ENCODE measurements at places on chromosomes 3 and 15. TPM values are rescaled to one million over a fixed set of nuclear protein-coding genes. Genes with fewer than 3 reads are reported as not detected.
A peak's percentile ranks its signal among the peaks of the same experiment; 100 is the strongest.

- H3K27ac ChIP-seq, result no peak overlapping the region
- no peaks in the 10 kb centered on the region for H3K27me3 ChIP-seq
- H3K4me1 ChIP-seq, result no peaks in the 10 kb centered on the region
- DNase-seq, result no peak
Measured at GRCh38 chr3:133209871-133210550, 171.8 kb downstream of the TMEM108 start.

DNA sequence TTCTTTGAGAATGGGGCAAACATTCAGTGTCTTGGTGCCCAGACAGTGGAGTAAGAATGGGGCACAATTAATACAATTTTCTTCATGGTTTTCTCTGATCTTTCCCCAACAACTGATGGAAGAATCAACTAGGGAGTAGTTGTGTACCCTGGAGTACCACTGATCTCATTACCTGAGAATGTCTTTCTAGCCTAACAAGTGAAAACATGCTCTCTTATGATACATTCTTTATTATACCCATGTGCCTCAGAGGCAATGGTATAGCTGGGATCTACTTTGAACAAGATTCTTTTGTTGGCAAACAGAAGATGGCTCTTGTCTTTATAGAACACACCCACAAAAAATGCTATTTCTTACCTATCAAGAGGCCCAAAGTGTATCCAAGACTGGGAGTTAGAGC, 250.6 kb upstream of the CMC1 start:
- H3K4me1 ChIP-seq, result no peaks in the 10 kb centered on the region
- DNase-seq, result no peak
- H3K27ac ChIP-seq, result no peak overlapping the region
- no peaks in the 10 kb centered on the region for H3K27me3 ChIP-seq

DNA sequence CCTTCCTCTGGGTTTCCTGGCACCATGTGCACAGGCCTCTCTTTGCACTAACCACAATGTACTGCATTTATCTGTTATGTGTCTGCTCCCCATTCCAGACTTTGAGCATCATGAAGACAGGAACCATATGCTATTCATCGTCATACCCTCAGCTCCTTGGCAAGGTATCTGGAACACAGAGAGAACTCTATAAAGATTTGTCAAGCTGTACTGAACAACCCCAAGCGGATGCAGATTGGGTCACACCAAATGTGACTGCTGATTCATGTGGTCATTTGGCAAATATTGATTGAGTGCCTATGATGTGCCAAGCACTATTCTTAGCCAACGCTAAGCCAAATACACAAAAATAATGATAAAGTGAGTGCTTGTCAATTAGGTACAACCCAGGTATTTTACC, 7.5 kb upstream of the MEGF11 start:
- H3K4me3 ChIP-seq, result no peak overlapping the region
- DNase-seq, result no peak
- H3K27ac ChIP-seq, result no peak overlapping the region
- H3K4me1 ChIP-seq, result peaks cover 7% of the 10 kb centered on the region

GRCh38 chr15:94607176-94607654, 375.9 kb downstream of the MCTP2 start:
- H3K4me3 ChIP-seq, result no peak overlapping the region
- no peaks in the 10 kb centered on the region for H3K36me3 ChIP-seq
- no peaks in the 10 kb centered on the region for H3K27me3 ChIP-seq
- H3K4me1 ChIP-seq, result no peaks in the 10 kb centered on the region
- DNase-seq, result no peak
- H3K27ac ChIP-seq, result no peak overlapping the region

Gene BCL2A1
- not detected for total RNA-seq

- H3K36me3 ChIP-seq, result peaks cover 20% of the 10 kb centered on the region
- DNase-seq, result no peak
- H3K27me3 ChIP-seq, result no peaks in the 10 kb centered on the region
- H3K27ac ChIP-seq, result no peak overlapping the region
Measured at GRCh38 chr3:170000051-170000450, 33.4 kb downstream of the SEC62 start.

DNA sequence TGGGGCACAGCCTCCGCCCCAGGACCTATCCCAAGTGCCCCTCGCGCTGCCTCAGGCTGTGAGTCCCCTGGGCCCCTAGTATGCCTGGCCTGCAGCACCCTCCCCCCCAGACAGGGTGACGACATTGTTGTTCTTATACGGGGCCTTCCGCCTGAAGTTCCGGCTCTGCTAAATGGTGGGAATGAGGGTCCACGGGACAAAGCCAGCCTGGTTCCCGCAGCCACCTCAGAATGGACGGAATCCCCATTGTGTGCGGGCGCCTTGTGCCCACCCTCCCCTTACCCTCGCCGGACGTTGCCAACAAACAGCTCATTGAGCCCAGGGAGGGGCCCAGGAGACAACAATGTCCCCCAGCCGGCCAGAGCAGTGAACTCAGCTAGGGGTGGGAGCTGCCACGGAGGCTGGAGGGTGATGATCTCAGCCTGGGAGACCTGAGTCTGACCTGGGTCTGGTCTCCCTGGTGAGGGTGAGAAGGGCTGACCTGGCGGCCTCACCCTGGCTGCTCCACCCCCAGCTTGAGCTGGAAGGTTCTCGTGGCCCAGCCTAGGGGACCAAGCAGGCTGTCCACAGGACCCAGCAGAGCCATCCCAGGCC, 10.2 kb upstream of the DLL4 start:
- peak; percentile 67 for DNase-seq
- no peaks in the 10 kb centered on the region for H3K36me3 ChIP-seq
- H3K27ac ChIP-seq, result no peak overlapping the region

- no peak overlapping the region for H3K4me3 ChIP-seq
- H3K4me1 ChIP-seq, result no peaks in the 10 kb centered on the region
- no peak overlapping the region for H3K27ac ChIP-seq
- H3K27me3 ChIP-seq, result no peaks in the 10 kb centered on the region
Measured at GRCh38 chr3:35183927-35184675, 455.2 kb upstream of the ARPP21 start.

- no peaks in the 10 kb centered on the region for H3K27me3 ChIP-seq
- no peak for DNase-seq
- no peaks in the 10 kb centered on the region for H3K4me1 ChIP-seq
- peaks cover 5% of the 10 kb centered on the region for H3K36me3 ChIP-seq
- H3K27ac ChIP-seq, result no peak overlapping the region
- no peak overlapping the region for H3K4me3 ChIP-seq
Measured at GRCh38 chr3:4392992-4393391, 74.1 kb downstream of the SUMF1 start.

GRCh38 chr3:48984663-48985062, 5.4 kb upstream of the P4HTM start:
- no peaks in the 10 kb centered on the region for H3K27me3 ChIP-seq
- H3K4me1 ChIP-seq, result peaks cover 18% of the 10 kb centered on the region
- no peak overlapping the region for H3K4me3 ChIP-seq
- H3K36me3 ChIP-seq, result peaks cover 73% of the 10 kb centered on the region

DNA sequence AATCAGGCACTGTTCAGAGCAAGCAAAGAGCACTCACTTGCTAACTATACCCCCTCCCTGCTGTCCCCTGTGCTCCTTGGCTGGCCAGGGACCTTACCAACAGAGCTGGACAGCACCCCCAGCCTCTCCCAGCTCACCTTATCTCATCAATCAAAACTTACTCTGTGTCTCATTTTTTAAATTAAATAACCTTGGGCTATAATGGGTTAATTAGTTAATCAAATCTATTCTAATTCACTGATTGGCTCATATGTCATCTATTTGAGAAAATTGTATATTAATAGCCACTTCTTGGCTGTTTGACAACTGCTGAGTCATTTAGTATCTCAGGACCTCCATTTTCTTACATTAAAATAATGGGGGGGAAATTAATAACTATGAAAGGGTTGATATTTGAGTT, 22.9 kb downstream of the IL5RA start:
- no peaks in the 10 kb centered on the region for H3K36me3 ChIP-seq
- H3K4me1 ChIP-seq, result no peaks in the 10 kb centered on the region
- no peaks in the 10 kb centered on the region for H3K27me3 ChIP-seq
- H3K27ac ChIP-seq, result no peak overlapping the region
- H3K4me3 ChIP-seq, result no peak overlapping the region

Gene SCN11A
- not detected for total RNA-seq

DNA sequence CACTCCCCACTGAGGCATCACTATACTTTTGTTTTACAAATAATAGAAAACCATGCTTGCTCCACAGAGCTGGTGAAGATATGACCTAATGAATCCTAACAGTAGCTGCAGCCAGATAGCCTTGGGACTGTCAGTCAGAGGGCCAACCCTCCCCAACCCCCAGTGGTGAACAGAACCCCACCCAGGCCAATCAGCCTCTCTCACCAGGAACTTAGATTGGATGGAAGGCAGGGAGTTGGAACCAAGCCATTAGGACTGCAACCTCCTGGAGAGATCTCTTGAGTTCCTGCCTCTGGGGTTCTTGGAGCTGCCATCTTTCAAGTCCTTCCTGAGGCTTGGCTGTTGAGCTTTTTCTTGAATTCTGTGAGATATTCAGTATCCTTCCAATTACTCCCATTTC, 3.0 kb upstream of the MRPS22 start:
- peaks cover 8% of the 10 kb centered on the region for H3K4me1 ChIP-seq
- H3K27me3 ChIP-seq, result no peaks in the 10 kb centered on the region
- H3K27ac ChIP-seq, result no peak overlapping the region
- H3K4me3 ChIP-seq, result no peak overlapping the region

GRCh38 chr3:52202384-52203077, 4.6 kb downstream of the ALAS1 start:
- no peak for DNase-seq
- H3K27me3 ChIP-seq, result no peaks in the 10 kb centered on the region
- peaks cover 74% of the 10 kb centered on the region for H3K36me3 ChIP-seq
- H3K4me3 ChIP-seq, result no peak overlapping the region
- peaks cover 41% of the 10 kb centered on the region for H3K4me1 ChIP-seq

- no peak overlapping the region for H3K27ac ChIP-seq
- no peaks in the 10 kb centered on the region for H3K4me1 ChIP-seq
- H3K27me3 ChIP-seq, result no peaks in the 10 kb centered on the region
- no peak for DNase-seq
- no peaks in the 10 kb centered on the region for H3K36me3 ChIP-seq
Measured at GRCh38 chr3:24740326-24740725, 245.7 kb upstream of the THRB start.

GRCh38 chr3:65146179-65146578, 458.4 kb upstream of the ADAMTS9 start:
- H3K27ac ChIP-seq, result no peak overlapping the region
- no peaks in the 10 kb centered on the region for H3K36me3 ChIP-seq
- no peak overlapping the region for H3K4me3 ChIP-seq
- no peaks in the 10 kb centered on the region for H3K27me3 ChIP-seq

- H3K27me3 ChIP-seq, result no peaks in the 10 kb centered on the region
- H3K27ac ChIP-seq, result no peak overlapping the region
- H3K4me3 ChIP-seq, result no peak overlapping the region
Measured at GRCh38 chr3:143016321-143016972, 15.1 kb downstream of the U2SURP start.

Gene GP5
- not detected for total RNA-seq

Gene ZBTB47
- 19.6 TPM for total RNA-seq

Gene DNASE1L3
- total RNA-seq, result 0.43 TPM

Gene KCNH8
- 0.89 TPM for total RNA-seq

DNA sequence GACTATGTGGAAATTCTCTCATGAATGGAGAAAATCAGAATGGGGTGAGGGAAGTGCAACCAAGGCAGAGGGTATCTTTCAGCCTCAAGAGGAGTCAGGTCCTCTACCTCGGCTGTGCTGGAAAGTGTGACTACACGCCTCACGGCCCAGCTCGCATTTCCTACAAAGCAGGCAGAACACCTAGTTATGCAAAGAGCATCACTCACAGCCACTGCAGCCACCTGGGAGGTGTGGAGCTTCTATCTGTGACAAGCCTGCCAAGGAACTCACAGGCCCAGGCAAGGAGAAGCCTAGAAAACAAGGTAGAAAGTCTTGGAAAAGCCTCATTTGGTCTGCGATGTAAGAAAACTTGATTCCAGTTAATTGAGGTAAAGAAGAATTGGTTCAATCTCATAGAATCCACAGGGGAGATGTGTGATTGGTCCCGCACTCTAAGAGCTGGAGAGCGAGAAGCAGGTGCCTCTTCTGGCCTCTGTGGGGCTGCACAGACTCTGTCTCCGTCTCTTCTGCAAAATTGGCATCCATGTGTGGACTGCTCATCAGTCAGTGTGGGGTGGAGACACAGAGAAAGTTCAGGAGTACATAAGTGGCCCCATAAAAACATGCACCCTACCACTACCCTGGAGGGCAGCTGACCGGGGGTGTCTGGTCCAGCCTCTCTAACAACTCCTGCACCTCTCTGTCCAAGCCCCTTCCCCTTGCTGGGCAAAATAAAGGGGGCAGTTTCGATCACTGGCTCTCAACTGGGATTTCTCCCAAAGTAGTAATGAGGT, 76.8 kb downstream of the TAMM41 start:
- no peak for DNase-seq
- H3K27me3 ChIP-seq, result no peaks in the 10 kb centered on the region
- H3K4me3 ChIP-seq, result peak overlapping the region; percentile 15

DNA sequence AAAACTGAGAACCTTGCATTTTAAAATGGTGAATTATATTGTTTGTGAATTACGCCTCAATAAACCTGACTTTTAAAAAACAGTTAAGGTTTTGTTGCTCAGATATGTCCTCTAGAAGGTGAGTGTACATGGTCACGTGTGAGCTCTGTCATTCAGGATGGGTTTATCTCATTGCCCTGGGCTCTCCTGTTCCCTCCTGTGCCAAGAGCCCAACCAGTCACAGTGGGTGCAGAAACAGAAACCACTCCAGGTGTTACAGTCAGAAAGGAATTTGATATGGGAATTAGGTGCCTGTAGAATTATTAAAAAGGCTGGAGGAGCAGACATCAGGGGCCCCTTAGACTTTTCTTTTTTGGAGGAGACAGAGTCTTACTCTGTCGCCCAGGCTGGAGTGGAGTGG, 196.4 kb downstream of the STT3B start:
- no peak overlapping the region for H3K27ac ChIP-seq
- no peaks in the 10 kb centered on the region for H3K36me3 ChIP-seq
- no peaks in the 10 kb centered on the region for H3K27me3 ChIP-seq
- no peak for DNase-seq

Gene TEX55
- total RNA-seq, result not detected

DNA sequence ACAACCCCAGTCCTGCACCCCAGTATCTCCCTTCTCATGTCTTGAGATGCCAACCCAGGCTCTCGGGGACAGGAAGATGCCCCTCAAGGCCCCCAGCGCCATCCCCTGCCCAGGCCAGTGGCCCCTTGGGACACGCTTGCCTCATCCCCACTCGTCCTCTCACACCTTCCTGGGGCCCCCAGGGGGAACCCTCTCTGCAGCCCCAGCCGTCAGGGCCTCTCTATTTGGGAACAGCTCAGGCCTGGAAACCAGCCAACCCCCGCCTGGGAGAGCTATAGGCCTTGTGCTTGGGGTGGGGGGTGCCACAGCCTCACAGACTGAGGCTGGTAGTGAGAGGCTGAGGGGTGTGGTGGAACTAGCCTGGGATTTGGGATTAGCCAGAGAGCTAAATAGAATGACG, 7.8 kb downstream of the LINGO1 start:
- H3K36me3 ChIP-seq, result no peaks in the 10 kb centered on the region
- no peak overlapping the region for H3K27ac ChIP-seq
- no peaks in the 10 kb centered on the region for H3K27me3 ChIP-seq
- H3K4me1 ChIP-seq, result peaks cover 9% of the 10 kb centered on the region

Data from stomach (tissue), 19 donors.